ENCODE measurements at places on chromosomes 16 and 17.

DNA sequence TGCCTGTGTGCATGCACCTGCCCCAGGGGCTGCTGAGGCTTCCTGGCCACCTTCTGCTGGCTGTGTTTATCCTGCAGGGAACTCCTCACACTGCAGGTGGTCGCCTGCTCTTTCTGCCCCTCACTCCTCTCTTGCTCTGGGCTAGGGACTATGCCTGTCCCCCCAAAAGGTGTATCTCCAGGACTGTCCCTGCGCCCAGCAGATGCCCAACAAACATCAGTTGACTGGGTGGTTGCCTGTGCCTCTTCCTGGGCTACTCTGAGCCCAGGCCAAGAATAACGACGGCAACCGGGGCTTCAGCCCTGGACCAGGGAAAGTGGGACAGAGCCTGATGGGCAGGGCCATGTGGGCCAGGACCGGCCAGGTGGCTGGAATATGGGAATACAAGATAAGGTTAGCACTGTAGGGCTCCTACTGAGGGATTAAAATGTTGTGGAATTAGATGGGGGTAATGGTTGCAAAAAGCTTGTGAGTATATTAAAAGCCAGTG lies 55.4 kb downstream of the VAC14 start:
- DNase-seq = no peak

GRCh38 chr17:73551759-73552158 lies 92.5 kb downstream of the SDK2 start:
- DNase-seq = no peak

DNA sequence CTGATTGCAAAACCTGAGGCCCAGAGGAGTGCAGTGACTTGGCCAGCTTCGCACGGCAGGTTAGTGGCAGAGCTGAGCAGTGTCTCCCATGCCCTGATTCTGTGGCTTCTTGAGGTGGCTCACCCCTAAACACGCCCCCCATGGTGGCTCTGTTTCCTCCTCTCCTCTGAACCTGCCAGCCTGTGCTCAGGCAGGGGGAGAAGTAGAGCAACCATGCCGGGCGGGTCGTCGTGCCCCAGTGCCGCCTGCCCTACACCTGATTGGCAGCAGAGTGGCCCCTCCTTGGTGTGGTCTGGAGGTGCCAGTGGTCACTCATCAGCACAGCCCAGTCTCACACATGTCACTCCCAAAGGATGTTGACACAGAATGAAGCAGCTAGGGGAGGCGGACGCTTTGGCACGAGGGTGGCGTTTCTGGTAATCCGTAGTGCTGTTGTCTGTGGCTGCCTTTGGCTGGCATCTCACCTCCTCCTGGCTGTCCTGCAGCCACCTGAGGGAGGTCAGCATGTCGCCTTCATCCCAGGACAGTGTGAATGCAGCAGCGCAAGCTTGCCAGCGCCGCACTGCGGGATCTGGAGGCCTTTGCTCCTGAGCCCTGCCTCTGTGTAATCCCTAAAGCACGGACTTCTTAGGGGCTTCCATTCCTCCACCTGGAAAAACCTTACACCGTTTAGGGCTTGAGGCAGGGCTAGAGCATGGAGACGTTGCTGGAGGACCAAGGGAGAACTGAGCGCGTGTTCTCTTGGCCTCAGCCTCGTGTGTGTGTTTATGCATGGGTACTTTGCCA lies 294.7 kb downstream of the SEC14L1 start:
- no peak for DNase-seq

DNA sequence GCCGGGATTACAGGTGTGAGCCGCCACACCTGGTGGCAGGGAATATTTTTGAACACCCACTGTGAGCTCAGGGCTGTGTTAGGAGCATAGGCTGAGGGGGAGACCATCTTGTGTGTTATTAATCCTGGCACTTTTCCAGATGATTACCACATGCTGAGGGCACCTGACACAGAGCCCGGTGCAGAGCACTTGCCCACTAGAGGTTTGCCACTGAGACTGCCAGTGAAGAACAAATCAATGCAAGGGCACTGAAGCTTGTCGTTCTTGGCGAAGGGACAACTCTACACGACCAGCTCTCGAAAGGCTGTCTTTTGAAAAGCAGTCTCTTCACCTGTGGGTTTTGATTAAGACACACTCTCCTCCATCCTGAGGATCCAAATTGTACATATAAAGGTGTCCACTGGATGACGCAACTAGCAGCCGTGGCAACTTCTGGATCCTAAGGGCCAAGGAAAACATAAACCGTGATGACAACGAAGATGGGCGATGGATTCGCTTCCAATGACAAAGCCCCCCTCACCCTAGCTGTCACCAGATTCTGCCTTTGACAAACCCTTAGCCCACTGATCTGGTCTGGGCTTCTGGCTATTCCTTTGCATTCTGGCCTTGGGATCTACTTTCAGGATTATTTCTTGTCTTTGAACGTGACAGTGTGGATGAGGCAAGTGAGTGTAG lies 28.7 kb downstream of the WIPI1 start:
- DNase-seq = no peak

DNA sequence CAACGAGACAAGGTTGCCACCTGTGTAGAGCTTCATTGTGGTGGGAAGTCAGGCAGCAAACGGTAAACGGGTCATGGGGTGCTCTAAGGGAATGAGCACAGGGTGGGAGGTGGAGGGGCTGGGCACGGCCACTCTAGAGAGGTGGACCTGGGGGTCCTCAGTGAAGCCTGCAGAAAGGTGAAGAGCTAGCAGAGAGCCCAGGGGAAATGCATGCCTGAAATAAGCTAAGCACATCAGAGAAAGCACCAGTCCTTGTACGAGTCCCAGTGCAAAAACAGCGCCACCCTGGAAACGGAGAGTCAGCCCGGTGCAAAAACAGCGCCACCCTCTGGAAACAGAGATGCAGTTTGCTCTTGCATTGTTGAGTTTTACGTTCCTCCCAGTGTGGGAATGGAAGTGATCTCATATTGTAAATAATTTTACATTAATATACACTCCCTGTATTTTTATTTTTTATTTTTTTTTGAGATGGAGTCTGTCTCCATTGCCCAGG lies 65.0 kb downstream of the TBC1D16 start:
- no peak for DNase-seq
